ENCODE measurements at places on chromosomes 5 and 9.

- DNase-seq: no peak
Observed at GRCh38 chr5:130295235-130295634, 391.0 kb downstream of the CHSY3 start.

DNA sequence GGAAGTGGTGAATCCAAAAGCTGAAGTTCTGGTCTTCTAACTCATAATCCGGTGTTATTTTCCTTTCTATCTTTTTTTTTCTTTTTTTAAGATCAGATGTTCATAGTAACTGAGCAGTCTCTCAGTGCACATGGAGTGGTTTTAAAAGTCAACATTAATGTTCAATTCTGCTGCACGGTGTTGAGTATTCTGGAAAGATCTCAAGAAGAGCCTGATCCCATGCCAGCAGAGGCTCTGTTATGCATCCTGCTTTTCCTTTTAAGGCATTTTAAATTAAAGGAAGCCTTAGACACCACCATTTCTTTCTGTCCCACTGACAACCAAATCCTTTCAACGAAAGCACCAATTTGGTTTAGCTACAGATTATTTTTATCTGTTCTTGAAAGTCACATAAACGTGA lies 33.4 kb downstream of the SEMA5A start:
- no peak for DNase-seq

- no peak for DNase-seq
Observed at GRCh38 chr5:173753307-173754168, 134.6 kb upstream of the CPEB4 start.

- DNase-seq: no peak
Observed at GRCh38 chr5:73218552-73219171, 45.7 kb downstream of the TMEM174 start.

DNA sequence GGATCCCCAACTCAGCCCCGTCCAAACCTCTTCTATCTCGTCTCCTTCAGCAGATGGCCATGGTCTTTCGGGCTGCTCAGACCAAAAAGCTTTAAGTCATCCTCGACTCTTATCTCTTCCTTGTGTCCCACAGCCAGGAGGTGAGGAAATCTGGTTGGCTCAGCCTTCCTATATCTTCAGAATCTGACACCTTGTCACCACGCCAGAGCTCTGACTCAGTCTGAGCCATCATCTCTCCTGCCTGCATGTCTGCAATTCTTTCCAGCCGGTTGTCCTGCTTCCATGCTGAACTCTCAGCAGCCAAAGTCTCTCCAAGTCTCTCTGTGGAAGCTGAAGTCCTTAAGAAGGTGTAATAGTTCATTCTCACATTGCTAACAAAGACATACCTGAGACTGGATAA lies 419.3 kb upstream of the ADAMTS16 start:
- peak; percentile 7 for DNase-seq

GRCh38 chr5:10860645-10861422 lies 99.8 kb upstream of the DAP start:
- DNase-seq: peak; percentile 9

DNA sequence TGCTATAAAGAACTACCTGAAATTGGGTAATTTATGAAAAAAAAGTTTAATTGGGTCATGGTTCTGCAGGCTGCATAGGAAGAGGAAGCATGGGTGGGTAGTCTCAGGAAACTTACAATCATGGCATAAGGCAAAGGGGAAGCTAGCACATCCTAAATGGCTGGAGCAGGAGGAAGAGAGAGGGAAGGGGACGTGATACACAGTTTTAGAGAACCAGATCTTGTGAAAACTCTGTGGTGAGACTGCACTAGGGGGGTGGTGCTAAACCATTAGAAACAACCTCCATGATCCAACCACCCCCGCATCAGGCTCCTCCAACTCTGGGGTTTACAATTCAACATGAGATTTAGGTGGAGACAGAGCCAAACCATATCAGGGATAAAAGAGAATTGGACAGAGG lies 624.2 kb downstream of the PRR16 start:
- no peak for DNase-seq

DNA sequence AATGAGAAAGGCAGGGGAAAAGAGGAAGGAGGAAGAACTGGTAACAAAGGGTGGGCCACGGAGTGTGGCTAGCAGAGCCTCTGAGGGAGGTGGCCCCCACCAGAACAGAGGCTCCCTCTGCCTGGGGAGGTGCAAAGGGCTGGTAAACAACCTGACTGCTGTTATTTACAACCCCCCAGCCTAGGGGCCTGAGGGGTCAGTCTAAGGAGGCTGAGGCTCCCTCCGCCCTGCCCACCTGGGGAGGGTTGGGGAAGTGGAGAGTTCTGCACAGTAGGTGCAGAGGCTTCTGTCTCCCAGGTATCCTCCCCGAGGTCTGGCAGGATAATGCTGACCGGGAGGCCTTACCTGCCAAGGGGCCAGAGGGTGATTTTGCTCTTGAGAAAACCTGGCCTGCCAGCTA lies 35.6 kb upstream of the SMU1 start:
- DNase-seq: no peak

GRCh38 chr9:13450723-13451122 lies 171.2 kb upstream of the MPDZ start:
- no peak for DNase-seq

- DNase-seq: peak; percentile 26
Observed at GRCh38 chr5:124866355-124867136, 120.1 kb upstream of the ZNF608 start.

DNA sequence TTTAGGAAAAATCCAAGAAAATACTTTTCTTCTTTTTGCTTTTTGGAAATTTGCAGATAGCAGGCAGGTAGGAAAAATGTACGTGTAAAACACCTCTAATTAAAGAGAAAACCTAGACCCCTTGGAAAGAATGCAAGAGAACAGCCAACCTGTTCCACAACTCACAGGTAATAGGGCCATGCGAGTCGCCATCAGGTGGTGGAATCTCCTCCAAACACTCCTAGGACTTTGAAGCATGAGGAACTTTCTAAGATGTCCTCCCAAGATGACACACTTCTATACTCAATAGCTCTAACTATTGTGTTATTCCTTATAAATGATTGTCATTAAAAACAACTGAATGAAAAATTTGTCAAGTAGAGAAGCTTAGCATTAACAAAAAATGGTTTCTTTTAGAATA lies 174.0 kb downstream of the TMC1 start:
- DNase-seq: no peak

- DNase-seq: no peak
Observed at GRCh38 chr9:133787754-133788025, 49.5 kb upstream of the SARDH start.

- DNase-seq: no peak
Observed at GRCh38 chr5:158013939-158014338, 155.0 kb upstream of the CLINT1 start.

GRCh38 chr5:90813392-90813791 lies 254.8 kb downstream of the ADGRV1 start:
- DNase-seq: no peak

DNA sequence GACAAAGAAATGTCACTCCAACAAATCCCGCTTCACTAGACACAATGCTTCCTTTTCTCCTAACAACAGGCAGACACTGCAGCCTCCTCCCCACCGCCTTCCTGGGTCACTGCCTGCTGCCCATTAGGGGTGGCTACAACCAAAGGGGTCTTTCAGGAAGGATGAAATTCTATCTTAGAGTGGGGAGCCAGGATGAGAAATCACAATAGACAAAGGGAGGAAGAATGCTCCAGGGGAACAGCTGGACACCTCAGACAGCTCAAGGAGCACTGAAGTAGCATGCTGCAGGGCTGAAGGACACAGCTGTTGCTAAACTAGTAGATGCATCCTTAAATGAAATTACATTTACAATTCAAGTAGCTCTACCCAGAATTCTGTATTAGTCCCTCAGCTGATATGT lies 54.2 kb downstream of the PRELID2 start:
- no peak for DNase-seq

GRCh38 chr5:150389531-150390266 lies 23.0 kb downstream of the CD74 start:
- no peak for DNase-seq

DNA sequence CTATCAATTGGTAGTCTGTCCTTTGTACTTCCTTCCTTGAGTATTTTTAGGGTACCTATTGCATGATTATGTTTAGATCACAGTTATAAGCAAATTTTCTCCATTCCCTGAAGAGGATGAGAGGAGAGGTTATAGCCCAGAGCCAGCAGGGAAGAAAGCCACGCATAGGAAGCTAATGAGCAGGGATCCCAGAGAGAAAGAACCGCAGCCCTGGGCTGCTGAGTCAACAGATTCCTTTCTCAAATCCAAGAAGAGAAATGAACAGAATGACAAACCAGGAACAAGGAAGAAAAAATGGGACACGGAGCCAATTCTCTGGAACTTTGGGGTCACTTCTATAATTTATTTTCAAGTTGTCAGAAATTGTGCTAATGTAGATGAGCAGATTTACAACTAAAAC lies 284.5 kb downstream of the RFX3 start:
- DNase-seq: no peak

- no peak for DNase-seq
Observed at GRCh38 chr9:109972026-109972882, 192.3 kb downstream of the PALM2AKAP2 start.

- DNase-seq: peak; percentile 2
Observed at GRCh38 chr5:37412515-37412914, 33.4 kb downstream of the WDR70 start.

DNA sequence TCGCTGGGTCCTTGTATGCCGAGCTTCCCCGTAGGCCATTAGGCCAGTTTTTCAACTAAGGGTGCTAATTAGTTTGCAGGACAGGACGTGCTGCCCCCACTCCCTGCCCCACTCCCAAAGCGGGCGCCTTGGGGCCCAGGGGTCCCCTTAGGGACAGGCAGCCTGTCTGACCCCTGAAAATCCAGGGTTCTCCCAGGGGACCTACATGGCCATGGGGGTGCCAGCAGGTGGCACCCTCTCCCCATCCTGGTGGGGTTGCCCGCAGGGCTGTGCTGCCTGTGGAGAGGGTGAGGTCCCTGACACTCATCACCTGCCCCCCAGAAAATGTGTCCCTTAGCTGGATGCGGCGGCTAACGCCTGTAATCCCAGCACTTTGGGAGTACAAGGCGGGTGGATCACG lies 8.5 kb upstream of the CCDC187 start:
- no peak for DNase-seq

DNA sequence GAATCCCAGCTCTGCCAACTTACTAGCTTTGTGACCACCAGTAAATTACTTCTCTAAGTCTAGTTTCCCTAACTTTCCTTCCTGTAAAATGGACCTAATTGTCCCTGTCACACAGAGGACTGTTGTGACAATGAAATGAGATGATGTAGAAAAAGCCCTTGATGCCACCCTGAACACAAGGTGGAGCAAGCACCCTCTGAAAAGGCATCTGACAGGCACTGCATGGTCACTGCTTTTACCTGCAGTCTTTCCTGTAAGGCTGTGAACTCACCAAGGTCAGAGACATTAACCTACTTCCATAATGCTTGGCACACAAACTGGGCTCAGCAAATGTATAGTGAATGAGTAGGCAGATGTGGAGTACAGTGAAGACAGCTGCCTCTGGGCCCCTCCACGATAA lies 6.1 kb downstream of the SLC31A2 start:
- no peak for DNase-seq

GRCh38 chr5:32586276-32586599 lies 881 bp downstream of the SUB1 start:
- no peak for DNase-seq

- no peak for DNase-seq
Observed at GRCh38 chr5:148811756-148812155, 14.7 kb upstream of the ADRB2 start.

DNA sequence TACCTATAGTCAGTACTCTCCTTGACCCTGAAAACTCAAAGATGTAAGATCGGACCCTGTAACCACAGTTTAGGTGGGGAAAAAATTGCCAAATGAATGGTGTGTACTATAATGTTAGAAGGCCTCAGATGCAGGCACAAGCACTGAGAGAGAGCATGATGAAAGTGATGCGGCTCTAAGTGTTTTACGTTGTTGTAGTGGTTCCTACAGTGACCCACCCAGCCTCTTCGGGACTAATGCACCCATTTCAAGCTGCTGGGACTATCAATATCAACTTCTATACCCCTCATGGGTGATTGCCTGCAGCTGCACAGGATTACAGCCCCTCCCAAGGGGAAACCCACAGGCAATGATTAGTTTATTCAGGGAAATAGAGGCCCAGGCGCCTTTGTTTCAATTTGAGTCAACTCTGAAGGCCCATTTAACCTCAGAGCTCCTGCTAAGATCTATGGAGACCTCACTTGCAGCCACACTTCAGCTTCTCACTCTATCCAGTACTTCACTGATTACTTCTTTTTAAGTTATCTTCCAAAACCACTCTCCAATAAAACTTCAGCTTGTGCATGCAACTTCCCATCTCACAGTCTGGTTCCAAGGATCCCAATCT lies 340.7 kb downstream of the NR2F1-AS1 start:
- no peak for DNase-seq

DNA sequence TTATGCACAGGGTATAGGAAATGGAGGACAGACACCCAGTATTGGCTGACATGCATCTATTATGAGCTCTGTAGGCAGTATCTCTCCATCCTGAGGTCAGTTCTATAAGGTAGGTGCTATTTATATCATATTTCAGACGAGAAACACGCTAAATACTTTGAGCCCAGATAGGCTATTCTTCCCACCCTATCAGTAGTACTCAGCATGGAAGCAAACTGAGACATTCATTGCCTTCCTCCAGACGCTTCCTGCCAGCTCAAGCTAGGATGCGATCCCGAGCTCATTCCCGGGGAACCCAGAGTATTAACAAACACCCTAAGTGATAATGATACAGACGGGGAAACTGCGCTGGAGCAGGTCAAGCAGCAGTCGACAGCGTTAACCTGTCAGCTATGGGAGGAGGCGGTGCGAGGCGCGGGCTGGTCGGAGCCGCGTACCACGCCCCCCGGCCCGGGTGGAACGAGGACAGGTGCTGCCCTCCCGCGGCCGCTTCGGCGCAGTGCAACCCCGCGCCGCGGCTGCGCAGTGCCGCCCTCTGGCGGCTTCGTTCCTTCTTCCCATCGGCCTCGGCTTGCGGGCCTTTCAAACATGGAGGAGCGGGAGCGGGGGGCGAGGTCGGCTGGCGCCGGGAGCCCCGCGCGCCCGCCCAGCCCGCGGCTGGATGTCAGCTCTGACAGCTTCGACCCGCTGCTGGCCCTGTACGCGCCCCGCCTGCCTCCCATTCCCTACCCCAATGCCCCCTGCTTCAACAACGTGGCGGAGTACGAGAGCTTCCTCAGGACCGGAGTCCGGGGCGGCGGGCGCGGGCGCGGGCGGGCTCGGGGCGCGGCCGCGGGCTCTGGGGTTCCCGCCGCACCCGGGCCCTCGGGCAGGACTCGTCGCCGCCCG lies at the start of gene LSM11:
TSS of gene LSM11 (plus strand) at position 550 of the 888 bp plus-strand sequence. CDS start at position 589, 39 bp downstream.
- DNase-seq: peak; percentile 75

GRCh38 chr9:94139672-94140417 lies 55.6 kb downstream of the PTPDC1 start:
- DNase-seq: peak; percentile 75

GRCh38 chr9:127159325-127159801 lies 36.9 kb upstream of the ANGPTL2 start:
- DNase-seq: no peak

DNA sequence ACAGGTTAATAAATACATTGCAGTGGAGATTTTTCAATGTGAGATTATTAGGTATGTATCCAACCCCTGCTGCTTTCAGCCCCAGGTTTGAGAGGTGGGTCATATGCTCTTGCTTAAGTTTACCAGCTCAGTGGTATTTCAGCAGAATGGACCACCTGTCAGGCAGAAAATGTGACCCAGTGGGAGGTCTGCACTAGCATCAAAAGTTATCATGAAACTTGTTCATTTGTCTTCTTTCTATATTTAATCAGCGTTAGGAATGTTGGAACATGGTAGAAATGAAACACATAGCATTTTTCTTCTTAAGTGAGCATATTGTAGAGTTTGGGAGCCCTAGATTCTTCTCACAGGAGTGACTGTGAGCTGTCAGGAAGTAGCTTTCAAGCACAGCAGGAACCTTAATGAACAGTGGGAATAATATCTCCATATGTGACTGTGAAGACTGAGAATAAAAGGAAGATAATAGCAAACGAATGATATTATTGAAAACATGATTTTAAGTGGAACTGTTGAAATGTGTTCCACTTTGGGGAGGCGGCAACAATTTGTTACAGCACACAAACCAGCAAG lies 596.9 kb upstream of the CDH6 start:
- DNase-seq: no peak
